ENCODE measurements at places on chromosomes 4 and X.

DNA sequence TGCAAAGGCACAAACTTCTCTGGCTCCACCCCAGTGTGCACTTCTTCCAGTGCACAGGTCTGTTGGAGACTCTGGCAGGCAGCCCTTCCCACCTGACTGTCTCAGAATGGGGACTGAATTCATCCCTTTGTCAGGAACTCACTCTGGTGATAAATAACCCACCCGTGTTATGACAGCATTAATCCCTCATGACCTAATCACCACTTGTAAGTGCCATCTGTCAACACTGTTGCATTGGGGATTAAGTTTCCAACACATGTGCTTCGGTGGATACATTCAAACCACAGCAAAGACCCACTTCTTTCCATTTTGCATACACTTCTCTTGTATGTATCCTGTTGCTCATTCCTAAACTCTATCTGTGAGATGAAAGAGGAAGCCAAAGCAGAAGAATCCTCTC lies 1002.9 kb upstream of the IGFBP7 start:
- DNase-seq = no peak

DNA sequence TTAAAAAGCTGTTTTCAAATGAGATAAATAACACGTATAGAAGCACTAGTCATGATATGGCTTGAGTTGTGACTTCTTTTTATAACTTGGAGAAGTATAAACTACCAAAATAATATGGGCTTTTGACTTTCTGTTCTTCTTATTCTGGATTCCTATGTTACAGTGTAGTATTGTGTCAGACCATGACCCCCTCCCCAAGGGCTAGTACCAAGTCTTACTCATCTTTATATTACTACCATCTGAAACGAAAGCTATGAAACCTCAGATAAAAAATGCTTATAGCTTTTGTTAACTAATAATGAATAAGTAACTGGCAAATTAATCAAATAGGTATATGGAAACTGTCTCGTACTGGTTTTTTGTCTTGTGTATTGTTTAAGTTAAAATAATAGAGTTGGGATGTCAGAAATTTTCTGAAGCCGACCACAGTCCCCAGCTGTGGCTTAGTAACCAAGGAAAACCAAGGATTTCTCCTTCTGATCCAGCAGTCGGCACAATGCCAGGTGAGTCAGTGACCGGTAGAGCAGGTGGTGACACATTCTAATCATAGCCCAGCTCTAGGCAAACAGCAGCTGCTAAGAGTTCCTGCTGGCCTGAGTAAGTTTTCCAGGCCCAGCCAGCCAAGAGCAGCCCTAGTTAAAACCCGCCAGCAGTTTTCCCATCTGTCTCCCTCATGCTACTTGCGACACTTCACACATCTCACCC lies 163.3 kb upstream of the PRDX4 start:
- DNase-seq = peak; percentile 82

DNA sequence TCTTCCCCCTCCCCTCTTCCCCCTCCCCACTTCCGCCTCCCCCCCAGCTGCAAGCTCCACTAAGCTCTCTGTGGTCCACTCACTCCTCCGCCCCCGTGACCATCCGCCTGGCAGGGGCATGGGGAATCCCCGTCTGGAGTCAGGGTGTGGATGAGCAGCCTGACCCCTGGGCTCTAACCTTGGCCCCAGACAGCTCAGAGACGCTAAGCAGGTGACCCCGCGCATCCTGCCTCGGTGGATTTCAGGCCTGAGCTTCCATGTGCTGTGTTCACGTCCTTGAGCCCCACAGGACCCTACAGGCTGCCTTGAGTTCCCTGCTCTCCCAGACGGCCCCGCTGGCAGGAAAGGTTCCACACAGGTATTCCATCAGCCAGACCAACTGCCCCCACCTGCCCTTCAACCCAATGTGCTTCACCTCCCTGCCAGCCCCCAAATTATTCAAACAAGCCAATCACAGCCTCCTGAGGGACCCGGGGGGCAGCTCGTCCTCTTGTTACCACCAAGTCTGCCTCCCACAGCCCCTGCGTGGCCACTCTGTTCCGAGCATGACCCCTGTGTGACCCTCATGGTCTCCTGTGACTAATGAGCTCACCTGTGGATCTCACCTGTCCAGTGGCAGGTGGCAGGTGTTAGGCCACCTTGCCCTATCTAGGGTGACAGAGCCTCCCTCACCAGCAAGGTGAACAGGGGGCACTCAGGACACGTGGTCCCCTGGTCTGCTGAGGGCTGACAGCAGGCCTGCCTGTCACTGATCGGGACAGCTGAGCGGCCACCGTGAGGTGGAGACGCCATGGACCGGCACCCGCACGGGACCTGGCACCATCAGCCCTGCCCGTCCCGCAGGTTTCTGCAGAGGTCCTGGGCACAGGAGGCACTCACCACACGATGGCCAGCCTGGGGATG lies 73.2 kb upstream of the MXD4 start:
- DNase-seq = no peak

DNA sequence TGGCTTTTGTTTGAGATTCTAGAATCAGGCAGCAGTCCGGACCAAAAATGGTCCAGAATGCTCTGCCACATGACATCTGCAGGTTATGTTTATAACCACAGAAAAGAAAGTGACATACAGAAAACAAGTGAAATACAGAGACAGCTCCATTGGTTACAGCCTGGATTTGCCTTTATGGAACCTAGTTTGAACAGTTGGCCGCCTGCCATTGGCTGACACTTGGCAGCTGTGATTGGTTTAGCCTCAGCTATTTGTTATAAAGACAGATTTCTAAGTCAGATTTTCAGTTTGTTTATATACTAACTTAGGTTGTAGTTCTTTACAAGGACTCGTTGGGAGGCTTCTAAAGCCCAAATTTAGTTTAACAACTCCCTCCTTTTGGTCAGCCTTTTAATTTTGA lies 40.8 kb upstream of the IL9R start:
- DNase-seq = no peak

- no peak for DNase-seq
These were observed 12.6 kb downstream of the DGKQ start for GRCh38 chr4:960636-961350.

GRCh38 chr4:26257850-26258249 lies 63.0 kb upstream of the RBPJ start:
- no peak for DNase-seq

- no peak for DNase-seq
These were observed 123.0 kb upstream of the PCDH18 start for GRCh38 chr4:137655302-137655701.

Measured in fibroblast of skin of scalp (primary cell).